ENCODE measurements at places on chromosomes 7 and 10.

DNA sequence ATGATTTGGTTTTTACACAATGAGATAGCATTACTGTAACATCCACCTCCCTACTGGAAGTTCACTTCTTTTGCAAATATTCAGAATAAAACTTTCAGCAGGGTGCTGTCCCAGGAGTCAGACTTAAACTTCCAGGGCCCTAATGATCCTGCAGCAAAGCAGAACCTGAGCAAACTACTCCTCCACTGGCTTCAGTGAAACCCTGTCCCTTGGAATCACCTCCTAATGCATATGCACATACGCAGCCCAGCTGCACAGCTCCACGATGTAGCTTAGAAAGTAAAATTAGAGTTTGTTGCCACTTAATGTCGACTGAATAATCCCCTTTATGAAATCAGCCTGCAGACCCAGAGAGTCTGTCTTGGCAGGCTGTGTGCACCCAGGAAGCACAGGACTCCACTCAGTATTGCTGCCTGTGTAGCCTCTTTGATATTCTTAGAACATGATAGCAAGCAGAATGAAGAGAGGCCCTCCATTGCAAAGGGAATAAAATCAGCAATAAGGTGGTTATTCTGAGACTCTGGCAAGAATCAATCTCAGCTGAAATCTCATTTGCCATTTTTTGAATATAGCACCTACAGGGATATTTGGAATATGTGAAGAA lies 1.6 kb downstream of the NPSR1 start:
- DNase-seq: no peak

DNA sequence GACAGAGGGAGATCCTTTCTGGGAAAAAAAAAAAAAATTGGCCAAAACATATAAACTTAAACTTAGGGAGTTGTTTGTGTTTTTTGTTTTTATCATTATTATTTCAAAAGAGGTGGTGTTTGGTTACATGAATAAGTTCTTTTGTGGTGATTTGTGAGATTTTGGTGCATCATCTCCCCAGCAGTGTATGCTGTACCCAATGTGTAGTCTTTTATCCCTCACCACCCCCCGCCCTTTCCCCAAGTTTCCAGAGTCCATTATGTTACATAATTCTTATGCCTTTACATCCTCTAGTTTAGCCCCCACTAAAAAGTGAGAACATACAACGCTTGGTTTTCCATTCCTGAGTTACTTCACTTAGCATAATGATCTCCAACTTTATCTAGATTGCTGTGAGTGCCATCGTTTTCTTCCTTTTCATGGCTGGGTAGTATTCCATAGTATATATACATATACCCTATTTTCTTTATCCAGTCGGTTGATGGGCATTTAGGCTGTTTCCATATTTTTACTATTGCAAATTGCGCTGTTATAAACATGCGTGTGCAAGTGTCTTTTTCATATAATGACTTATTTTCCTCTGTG lies 148.1 kb upstream of the ZNF92 start:
- no peak for DNase-seq

DNA sequence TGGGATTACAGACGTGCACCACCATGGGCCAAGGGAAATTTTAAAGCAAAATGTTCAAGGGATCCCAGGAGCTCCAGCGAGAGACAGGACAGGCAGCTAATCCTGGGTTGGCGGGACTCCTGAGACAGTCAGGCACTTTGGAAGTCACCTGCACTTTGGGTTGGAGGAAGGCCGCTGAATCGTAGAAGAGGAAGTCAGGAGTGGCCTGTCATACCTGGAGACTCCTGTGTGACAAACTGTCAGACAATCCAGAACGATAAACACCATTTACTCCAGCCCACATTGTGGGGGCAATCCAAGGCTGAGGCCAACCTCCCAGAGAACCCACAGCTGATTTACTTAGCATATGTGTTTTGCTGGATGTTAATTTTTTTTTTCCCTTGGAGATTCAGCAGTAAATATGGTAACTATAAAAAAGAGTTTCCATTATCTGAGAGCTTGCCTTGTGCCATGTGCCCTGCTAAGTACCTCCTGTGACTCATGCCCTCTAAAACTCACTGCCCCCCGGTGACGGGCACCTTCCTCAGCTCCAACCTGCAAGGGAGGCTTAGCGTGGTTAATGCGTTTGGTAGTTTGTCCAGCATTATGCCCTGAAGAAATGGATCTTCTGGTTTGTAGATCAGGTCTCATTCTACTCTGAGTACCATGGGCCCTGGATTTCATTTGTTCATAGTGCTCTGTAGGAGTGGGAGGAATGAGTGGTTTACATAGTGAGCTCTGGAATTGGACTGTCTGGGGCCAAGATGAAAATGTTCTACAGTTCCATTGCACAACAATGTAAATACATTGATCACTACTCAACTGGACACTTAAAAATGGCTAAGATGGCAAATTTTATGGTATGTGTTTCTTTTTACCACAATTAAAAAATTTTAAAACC lies 50.9 kb downstream of the ICA1 start:
- no peak for DNase-seq

- DNase-seq: no peak
These were observed 503.8 kb upstream of the CELF2 start for GRCh38 chr10:10513898-10514297.

DNA sequence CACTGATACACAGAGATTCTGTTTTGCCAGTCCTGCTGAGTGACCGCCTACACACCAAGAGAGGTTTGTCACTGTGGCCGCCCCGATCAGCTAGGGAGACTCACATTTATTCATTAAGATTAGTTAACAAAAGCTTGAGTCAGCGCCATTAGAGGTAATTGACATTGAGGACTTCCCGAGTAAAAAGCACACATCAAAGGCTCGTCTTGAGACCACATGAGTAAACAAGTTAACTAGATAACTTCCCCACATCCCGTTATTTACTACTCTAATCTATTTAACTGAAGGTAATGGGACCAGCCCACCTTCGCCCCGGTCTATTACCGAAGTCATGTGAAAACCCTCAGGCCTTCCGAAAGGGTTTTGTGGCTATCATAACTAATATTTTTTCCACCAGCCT lies 23.0 kb downstream of the SRRM3 start:
- no peak for DNase-seq

DNA sequence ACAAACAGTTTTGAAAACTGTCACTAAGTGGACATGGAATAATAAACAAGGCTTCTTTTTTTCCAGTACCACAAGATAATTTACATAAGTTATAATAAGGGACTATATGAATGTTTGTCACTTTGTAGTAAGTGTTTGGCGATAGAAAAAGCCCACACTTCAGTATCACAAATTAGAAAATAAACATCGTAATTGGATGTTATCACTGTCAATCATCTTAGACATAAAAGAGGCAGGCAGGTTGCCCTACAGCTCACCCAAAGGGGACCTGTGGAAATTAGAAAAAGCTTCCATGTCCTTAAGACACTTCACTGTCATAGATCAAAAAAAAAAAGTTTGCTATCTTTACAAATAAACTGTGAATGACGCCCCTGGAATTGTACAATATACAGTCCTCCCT lies 3.6 kb upstream of the NOC3L start:
- no peak for DNase-seq

DNA sequence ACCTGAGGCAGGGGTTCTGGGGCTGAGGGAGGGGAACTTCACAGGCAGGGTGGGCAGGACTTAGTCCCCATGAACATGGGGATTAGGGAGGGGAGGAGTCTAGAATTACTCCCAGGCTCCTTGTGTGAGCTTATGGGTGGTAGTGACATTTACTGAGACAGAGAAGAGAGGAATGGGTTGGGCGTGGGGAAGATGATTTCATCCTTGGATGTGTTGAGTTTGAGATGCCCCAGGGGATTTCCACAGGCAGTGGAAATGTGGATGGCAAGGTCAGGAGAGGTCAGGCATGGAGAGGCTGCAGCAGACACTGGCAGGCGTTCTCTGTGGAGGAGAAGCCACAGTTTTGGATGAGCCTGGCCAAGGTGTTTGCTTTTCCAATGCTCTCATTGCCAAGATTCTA lies 26.4 kb upstream of the GSDME start:
- no peak for DNase-seq

DNA sequence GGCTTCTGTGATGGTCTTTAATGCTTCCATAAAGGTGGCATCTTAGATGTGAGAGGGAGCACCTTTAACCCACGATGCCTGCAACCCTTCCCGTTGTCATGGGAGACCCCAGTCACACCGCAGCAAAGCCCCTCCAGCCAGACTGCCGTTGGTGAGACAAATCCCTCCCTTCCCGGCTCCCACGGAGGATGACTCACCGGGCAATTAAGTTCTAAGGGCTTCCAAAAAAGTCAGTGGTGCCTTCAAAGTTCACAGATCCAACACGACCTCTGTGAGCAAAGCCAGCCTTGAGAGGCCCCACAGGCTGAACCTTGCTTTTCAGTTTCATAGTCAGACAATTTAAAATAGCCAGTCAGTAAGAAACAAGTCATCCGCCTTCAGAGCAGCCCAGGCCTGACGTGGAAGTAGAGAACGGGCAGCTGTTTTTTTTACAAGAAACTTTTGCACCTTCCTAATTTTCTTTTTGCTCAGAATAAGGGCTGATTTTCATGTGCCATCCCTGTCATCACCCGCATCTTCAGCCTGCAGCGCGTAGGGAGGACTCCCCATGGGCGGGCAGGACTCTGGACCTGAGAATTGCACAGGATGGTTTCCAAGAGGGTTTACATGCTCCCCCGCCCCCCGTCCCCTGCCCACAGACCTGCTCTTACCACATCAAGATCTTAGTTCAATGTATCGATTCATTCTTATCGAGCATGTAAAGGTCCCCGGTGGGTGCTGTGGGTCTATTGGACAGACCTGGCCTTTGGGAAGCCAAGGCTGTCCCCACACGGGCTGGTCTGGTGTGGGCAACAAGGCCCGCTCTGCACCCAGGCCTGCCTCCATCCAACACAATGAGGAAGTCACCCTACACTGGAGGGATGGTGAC lies 333.9 kb downstream of the DNAJB6 start:
- no peak for DNase-seq

GRCh38 chr7:151261529-151261928 lies 13.0 kb upstream of the SMARCD3 start:
- no peak for DNase-seq

DNA sequence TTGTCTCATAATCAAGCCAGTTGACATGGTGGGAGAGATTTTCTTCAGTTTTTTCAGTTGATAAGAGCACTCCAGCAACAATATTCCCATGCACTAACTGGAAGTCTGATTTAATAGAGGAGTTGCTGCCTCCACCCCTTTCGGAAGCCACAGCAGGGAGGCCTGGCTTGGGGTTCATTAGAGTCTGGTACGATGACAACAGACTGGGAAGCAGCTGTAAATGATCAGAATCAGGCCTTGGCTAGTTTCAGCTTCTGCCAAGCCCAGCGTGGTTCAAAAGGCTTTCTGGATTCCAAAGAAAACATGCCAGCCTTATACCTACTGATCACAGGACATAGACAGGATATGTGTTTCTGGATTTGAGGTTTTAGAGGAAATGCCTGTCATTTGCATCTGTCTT lies 274.0 kb downstream of the CSTF2T start:
- DNase-seq: no peak

DNA sequence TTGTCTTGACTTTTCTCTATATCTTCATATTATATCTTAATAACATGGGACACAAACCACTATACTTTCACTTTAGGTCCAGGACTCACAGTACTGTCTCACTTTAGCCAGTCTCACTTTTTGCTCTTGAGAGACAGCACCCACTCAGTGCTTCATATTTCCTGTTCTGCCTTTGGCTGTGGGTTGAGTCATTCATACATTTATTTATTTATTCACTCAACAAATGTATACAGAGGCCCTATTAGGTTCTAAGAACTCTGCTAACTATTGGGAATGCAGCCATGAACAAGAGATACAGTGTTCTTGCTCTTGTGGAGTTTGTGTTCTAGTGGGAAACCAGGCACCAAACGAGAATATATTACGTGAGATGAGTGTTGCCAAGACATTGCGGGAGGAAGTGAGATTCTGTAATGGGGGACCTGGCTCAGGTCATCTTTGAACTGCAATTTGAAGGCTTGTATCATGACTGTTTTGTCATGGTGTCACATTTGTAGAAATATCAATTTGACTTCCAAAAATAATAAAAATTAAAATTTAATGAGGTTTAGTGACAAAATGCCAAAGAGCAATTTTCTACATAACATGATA lies 190.1 kb downstream of the SDHAF3 start:
- no peak for DNase-seq

GRCh38 chr10:968546-969199 lies 19.6 kb upstream of the GTPBP4 start:
- no peak for DNase-seq

DNA sequence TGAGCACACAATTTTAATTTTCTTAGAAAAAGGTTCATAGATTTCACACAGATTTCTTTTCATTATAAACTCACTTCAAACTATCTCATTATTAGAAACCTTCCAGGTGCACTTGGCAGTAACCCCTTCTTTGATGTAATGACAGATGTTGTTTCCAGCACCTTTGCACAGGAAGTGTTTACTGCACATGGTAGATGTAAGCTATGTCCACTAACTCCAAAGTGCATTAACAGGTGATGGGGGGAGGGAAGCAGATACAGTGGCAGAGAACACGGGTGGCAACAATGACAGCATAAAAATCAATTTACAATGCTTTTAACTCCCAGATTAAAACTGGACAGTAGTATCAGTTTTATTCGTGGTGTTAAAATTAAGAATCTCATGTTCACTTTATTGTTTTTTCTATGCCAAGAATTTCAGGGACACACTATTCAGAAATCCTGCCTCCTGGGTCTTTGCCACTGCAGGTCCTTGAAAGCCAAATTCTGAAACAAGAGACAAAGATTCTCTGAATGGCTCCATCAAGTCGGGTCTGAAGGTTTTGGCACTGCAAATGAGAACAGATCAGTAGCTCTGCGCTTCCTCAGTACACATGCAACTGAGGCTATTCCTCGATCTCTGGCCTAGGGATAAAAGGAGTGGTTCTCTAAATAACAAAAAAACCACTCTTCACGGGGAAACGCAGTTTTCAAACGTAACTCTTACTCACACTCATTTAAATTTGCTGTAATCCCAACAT lies 187.7 kb downstream of the JAZF1 start:
- DNase-seq: no peak

- peak; percentile 49 for DNase-seq
These were observed 8.6 kb downstream of the CTBP2 start for GRCh38 chr10:125151553-125152449.

DNA sequence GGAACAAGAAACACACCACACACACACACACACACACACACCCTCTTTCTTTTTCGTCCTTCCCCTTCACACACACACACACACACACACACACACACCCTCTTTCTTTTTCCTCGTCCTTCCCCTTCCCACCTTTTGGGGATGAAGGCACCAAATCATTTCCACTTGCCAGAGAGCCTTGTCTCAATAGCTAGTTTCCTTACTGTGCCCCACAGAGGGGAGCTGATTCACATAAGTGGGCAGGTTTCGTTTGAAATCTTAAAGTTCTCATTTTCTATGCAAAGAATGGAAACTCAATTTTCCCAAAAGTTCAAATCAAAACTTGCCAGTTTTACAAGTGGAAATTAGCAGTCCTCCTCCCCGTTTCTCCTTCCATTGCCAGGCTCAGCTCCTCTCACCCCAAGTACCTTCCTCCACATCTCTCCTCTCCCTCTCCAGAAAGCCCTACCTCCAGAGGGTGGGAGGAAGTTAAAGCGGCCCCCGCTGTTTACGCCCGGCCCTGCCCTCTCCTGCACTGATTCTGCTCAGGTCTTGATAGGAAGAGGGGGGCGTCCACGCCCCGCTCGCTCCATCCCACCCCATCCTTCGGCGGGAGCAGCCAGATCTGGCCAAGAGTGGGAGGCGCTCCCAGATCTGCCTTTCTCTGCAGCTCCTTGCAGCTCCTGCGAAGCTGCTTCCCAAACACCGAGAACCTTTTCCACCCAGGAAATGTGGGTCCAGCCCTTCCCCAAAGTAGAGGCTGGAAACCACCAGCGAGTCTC lies 1.3 kb downstream of the CTTNBP2 start:
- DNase-seq: no peak

Measured in Kasumi-1 (cell line).